Uterine smooth muscle cell (primary cell): ENCODE measurements at places on chromosomes 16 and 17. TPM values are rescaled to one million over a fixed set of nuclear protein-coding genes. Genes with fewer than 3 reads are reported as not detected.

The ACE gene
- 4.6 and 7.6 TPM in 2 replicates for total RNA-seq

The MYH13 gene
- total RNA-seq, result not detected in 2 replicates

The ACADVL gene
- total RNA-seq, result 162 and 238 TPM in 2 replicates

The MT1A gene
- 3.9 and 7.7 TPM in 2 replicates for total RNA-seq

The SLX4 gene
- total RNA-seq, result 4.7 and 6.0 TPM in 2 replicates

The KIAA0513 gene
- total RNA-seq, result 18.5 and 31.0 TPM in 2 replicates

The LHX1 gene
- total RNA-seq, result not detected in 2 replicates

The PLXDC1 gene
- 0.11 TPM in 1 of 2 replicates, not detected in the other for total RNA-seq
